ENCODE measurements at places on chromosomes 7 and 10.
A peak's percentile ranks its signal among the peaks of the same experiment; 100 is the strongest.

DNA sequence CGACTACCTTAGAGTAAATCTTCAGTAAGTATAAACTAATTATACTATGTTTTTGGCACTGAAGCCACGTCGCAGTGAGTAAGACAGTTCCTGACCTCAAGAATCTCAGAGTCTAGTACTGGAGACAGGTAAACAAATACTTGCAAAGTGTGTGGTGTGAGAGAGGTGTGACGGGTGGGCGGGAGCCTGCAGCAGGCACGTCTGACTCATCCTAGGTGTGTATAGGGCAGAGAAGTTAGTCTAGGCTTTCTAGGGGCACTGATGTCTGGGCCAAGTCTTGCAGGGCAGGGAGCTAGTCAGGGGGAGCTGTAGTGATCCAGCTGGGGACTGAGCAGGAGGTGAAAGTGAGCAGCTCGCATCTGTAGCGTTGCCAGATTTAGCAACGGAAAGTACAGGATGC lies 35.9 kb upstream of the SFTPD start:
- DNase-seq = no peak

- DNase-seq = peak; percentile 11
These were observed 1.1 kb downstream of the SNX13 start for GRCh38 chr7:17939211-17939605.

- DNase-seq = no peak
These were observed 15.1 kb downstream of the FZD8 start for GRCh38 chr10:35626971-35627507.

- DNase-seq = no peak
These were observed 40.3 kb downstream of the COL17A1 start for GRCh38 chr10:104045151-104046089.

- DNase-seq = peak; percentile 21
These were observed 6.1 kb upstream of the NCAPG2 start for GRCh38 chr7:158710651-158711102.

DNA sequence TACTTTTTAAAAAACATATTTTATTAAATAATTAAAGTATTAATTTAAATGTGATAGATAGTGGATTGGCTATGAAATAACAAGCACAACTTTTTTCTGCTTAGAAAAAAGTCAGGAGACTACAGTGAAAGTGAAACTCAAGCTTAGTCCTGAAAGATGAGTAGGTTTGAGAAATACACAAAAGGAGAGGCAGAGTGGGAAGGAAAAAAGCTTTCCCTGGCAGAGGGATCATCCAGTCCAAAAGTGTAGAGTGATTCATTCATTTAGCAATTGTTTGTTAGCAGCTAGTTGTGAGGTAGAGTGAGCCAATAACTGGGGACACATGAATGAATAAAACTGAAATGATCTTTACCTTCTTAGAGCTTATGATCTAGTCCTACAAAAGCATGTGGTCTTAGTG lies 93.5 kb downstream of the FOXP2 start:
- DNase-seq = no peak

- DNase-seq = no peak
These were observed 43.4 kb downstream of the TMEM130 start for GRCh38 chr7:98826387-98826786.

DNA sequence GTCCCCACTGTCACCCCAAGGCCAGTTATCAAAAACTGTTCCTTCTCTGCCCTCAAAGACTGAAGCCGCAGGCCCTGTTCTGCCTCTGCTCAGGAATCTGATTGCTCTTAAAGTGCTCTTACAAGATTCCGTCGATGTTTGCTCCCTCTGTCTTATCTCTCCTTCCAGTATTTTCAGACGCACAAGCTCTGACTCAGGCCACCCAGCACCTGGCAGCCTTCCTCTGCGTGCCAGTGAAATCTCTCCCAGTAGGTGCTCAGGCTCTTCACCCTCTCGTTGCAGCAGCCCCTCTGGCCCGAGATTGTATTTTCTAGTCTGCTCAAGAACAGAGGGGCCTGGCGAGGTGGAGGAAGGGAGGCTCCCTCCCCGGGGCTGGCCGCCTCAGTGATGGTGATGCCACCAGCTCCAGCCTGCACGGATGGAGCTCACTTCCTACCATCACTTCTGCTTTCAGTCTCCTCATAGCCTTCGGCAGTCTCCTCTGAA lies 276.2 kb downstream of the USP6NL start:
- peak; percentile 48 for DNase-seq

DNA sequence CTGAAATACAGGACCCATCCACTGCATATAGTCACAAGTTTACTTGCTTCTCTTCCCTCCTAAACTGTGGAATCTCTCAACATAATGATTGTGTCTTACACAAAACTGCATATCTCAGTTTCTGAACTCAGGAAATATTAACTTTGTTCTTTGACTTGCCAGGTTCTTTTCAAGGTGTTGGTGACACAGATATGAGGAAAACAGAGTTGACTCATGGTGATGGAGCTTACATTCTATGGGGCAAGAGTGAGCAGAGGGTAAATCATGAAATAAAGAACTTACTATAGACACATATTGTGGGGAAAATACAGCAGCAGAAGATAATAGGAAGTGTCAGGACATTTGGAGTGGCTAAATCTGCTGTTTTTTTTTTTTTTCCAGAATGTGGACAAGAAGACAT lies 72.5 kb upstream of the IGFBP3 start:
- no peak for DNase-seq

- DNase-seq = no peak
These were observed 55.9 kb downstream of the KCNMA1 start for GRCh38 chr10:77581738-77582137.

GRCh38 chr7:38548605-38549004 lies 82.6 kb downstream of the AMPH start:
- DNase-seq = no peak

GRCh38 chr7:76409537-76409936 lies at the start of gene SSC4D:
TSS of gene SSC4D (minus strand) at chr7:76409697. CDS start at chr7:76404439, 5,258 bp downstream.
- DNase-seq = no peak

DNA sequence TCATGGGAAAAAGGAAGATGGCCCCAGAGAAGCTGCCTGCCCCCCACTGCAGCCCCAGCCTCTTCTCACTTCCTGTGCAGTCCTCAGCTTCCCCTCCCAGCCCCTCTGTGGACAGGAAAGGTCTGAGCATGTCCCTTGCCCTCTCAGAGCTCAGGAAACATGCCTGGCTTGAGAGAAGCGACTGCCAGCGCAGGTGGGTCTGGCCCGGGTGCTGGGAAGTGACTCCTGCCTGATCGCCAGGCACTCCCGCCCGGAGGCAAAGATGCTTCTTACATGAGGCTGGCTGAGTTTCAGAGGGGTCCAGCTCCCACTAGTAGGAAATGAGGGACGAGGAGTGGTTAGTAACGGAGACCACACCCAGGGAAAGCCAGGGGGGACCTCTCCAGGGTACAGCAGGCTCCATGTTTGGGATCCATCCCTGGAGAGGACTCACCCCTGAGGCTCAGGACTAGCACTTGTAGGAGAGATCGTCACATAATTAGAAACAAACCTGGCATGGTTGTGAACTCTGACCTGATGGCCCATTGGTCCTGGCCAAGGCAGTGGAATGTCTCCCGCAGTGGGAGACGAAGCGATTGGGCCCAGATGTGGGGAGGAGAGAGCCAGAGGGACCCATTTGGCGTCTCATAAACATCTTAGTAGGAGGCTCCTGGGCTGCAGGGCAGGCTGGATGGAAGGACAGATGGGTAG lies 12.3 kb downstream of the ELN start:
- DNase-seq = no peak

- peak; percentile 79 for DNase-seq
These were observed 6.3 kb downstream of the ATG9B start for GRCh38 chr7:151017953-151018420.

GRCh38 chr7:46452561-46453135 lies 531.6 kb upstream of the IGFBP3 start:
- DNase-seq = no peak

GRCh38 chr7:11130012-11130411 lies 156.3 kb downstream of the PHF14 start:
- no peak for DNase-seq

- DNase-seq = no peak
These were observed 1.2 kb downstream of the CFAP69 start for GRCh38 chr7:90246171-90246570.

DNA sequence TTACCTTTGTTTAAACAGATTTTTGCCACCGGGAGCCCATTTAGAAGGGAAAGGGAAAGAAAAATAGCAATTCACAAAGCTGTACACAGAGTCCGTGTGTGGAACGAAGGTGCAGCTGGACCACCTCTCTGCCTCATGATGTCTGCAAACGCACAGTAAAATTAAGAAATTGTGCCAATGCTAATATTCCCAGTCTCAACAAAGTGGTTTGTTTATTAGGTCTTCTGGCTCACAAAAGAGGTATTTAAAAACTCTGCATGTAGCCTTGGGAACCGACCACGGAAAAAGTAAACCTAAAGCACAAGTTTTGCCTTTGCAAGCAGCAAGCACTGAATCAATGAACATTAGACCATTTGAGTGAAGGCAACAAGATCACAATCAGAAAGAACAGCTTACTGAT lies 57.7 kb downstream of the CREB3L2 start:
- DNase-seq = no peak

DNA sequence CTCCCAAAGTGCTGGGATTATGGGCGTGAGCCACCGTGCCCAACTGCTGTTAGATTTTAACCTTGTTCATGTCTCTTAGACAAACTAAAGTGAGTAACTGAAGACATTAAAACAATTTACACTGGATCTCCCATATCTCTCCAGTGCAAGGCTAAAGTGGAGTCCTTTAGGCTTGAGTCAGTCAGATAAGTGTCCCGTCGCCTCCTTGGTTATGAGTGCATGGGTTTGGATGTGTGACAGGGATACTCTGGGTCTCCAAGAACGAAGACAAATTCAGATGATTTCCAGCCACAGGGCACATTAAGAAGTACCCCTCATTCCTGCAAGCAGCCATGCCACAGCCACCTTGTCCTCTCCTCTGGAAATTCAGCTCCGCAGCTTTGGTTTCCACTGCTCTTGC lies 66.1 kb upstream of the PDZD8 start:
- DNase-seq = no peak

- no peak for DNase-seq
These were observed 8.5 kb downstream of the GPER1 start for GRCh38 chr7:1096156-1097119.

- no peak for DNase-seq
These were observed 275.1 kb downstream of the CELF2 start for GRCh38 chr10:11292576-11293302.

- DNase-seq = no peak
These were observed 34.4 kb upstream of the YAE1 start for GRCh38 chr7:39531818-39532217.

DNA sequence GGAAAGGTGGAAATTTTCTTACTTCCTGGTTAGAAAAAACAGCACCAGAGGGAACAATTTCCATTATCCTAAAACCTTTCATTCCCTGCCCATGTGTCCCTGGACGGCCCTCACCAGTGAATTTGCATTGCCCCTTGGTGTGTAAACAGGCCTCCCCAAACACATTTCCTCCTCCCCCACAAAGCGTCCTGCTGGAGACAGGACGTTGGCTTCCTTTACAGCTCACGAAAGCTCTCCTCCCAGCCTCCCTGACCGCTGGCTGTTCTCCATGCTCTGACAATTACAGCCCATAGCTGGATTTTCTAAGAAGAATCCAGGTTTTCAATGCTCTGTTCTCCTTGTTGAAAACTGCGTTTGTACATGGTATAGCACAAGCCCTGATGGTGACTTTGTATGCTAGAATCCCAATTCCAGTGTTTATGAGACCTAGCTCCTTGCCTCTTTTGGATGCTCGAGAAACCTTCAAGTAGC lies 724.2 kb upstream of the CELF2 start:
- DNase-seq = no peak

DNA sequence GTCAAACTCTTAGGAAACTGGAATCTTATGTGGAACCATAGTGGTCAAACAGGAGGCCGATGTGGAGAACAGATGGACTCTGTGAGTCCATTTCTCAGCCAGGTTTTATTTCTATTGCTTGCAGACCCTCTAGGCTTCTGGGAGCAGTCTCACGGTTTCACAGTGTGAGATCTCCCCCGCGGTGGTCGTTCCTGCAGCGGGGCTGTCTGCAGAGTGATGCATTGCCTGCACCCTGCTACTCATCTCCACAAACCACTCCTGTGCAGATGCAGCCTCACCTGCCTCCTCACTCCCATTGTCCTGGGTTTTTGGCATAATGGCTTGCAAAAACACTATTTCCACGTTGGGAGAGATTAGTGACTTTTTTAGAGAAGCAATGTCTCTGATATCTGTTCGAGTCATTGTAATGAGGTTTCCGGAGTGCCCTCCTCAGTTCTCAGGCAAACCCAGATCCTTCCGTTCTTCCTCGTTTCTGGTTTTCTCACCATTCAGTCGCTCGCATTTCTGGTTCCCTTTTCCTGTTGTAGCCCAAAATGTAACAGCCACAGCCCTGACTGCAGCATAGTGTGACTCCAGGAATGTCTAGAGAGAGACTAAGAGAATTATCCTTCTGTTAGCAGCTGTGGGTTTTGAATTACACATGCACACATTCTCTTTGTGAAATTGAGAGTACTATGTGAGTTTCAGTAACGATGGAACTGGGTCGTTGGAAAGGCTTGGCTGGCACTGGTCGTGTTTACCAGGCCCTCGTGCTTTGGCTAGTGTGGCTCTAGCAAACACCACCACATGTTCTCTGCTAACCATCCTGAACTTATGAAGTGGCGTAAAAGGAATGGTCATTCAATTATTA lies 30.2 kb downstream of the ACADSB start:
- DNase-seq = no peak

DNA sequence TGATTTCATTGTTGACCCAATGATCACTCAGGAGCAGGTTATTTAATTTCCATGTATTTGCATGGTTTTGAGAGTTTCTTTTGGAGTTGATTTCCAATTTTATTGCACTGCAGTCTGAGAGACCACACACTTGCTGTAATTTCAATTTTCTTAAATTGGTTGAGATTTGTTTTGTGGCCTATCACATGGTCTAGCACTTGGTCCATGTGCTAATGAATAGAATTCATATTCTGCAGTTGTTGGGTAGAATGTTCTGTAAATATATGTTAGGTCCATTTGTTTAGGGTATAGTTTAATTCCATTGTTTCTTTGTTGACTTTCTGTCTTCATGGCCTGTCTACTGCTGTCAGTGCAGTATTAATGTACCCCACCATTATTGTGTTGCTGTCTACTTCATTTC lies 36.3 kb upstream of the PPP1R9A start:
- DNase-seq = no peak

GRCh38 chr7:83547526-83547925 lies 101.4 kb downstream of the SEMA3E start:
- no peak for DNase-seq

- DNase-seq = no peak
These were observed 222.4 kb upstream of the ANKRD30A start for GRCh38 chr10:36903040-36903439.

All from CD8-positive, alpha-beta T cell (primary cell).